ENCODE measurements at places on chromosomes 16 and 17. TPM values are rescaled to one million over a fixed set of nuclear protein-coding genes. Genes with fewer than 3 reads are reported as not detected.

Gene CIITA
- 0.52 TPM for total RNA-seq

Gene TMEM98
- total RNA-seq = not detected

Gene CCL14
- not detected for total RNA-seq

Gene TMEM238L
- not detected for total RNA-seq

Gene PLA2G10
- total RNA-seq = not detected

Gene MLKL
- total RNA-seq = 16.5 TPM

Gene CNOT1
- 360 TPM for total RNA-seq
